Stimulated activated CD4-positive, alpha-beta T cell treated with anti-CD3 and anti-CD28 coated beads, Interleukin-15, amount 100 ng/mL, for 1 hour (primary cell): ENCODE measurements at places on chromosomes 5 and 9.

GRCh38 chr9:127285965-127286364, 21.4 kb downstream of the GARNL3 start:
- DNase-seq: no peak

GRCh38 chr5:17384181-17384580, 113.8 kb upstream of the TAF11L2 start:
- DNase-seq: no peak

DNA sequence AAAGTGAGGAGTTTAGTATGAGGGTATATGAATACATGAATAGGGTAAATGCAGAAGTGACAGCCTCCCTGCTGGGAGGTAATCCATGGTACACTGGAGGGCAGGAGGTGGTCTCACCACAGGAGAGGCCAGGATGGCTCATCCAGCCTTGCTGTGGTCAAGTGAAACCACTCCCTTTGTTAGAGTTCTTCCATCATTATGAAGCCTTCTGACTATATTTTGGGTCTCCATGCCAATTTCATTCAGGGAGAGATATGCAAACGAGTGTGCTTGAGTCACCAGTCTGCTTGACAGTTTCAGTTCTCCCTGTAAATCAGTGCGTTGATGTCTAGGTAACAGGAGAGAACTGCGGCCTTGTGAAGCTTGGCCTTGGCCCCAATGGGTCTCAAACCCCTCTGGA, 16.4 kb downstream of the PPP3R2 start:
- DNase-seq: no peak

DNA sequence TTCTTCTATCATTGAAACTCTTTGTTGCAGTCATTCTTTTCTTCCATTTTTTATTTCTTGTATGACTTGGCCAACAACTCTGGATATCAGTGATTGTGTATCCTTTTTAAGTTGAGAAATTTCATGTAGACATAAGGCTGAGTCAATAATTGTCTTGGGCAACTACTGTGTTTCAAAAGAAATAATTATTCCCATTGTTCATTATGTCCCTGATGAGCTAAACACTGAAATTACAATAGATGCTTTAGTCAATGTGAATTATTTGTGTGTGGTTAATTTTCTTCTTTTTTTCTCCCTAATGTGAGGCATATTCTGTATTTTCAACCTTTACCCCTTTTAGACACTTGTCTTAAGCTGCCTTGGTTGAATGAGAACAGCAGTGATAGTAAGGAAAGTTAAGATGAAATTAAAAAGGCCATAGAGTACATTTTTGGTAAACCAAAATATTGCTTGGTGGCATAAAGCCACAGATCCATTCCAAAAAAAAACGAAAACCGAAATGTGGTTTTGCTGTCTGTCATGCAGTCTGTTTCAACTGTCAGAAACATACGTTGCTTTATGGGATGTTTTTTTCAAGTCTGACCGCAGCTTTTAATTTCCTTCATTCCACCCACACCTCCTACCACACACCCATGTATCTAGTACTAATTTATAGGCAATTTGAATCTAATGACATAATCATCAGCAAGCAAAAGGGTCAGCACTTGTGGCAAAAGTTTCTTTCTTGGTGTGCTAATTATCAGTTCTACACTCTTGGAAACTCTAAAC, 21.1 kb downstream of the TLE4 start:
- no peak for DNase-seq

- DNase-seq: no peak
These were observed 8.0 kb upstream of the FXN start for GRCh38 chr9:69027355-69028097.

- DNase-seq: no peak
These were observed 142.6 kb upstream of the ST8SIA4 start for GRCh38 chr5:101045689-101046088.

DNA sequence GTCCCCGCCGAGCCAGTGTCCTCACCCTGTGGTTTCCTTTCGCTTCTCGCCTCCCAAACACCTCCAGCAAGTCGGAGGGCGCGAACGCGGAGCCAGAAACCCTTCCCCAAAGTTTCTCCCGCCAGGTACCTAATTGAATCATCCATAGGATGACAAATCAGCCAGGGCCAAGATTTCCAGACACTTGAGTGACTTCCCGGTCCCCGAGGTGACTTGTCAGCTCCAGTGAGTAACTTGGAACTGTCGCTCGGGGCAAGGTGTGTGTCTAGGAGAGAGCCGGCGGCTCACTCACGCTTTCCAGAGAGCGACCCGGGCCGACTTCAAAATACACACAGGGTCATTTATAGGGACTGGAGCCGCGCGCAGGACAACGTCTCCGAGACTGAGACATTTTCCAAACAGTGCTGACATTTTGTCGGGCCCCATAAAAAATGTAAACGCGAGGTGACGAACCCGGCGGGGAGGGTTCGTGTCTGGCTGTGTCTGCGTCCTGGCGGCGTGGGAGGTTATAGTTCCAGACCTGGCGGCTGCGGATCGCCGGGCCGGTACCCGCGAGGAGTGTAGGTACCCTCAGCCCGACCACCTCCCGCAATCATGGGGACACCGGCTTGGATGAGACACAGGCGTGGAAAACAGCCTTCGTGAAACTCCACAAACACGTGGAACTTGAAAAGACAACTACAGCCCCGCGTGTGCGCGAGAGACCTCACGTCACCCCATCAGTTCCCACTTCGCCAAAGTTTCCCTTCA, 1.4 kb downstream of the GLIS3 start:
- no peak for DNase-seq

DNA sequence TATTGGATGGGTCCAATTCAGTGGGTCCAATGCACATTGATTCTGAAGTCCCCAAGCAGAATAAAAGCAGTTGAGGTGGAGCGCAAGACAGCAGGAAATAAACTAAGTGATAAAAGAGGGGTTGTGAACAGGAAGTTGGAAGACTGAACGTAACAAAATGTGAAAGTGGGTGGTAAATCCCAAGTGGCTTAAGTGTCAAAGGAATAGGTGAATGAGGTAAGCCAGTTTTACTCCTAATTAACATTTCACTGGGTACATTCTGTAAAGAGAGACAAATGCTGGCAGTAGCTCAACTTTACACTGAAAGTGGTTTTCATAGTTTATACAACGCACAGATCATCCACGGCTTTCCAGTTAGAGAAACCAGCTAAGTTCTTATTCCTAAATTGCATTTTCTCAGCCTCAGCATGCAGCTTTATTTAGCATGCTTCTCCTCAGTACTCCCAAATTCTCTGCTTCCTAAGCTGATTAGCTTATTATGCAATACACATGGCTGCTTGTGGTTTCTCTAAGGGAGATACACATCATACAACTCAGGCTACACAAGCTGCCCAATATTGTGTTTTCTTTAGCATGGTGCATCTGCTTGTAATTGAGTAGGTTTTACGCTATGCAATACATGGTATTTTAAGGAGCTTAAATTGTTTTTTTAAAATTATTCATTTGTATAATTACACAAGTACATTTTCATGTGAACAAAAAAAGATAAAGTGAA, 34.2 kb upstream of the HSD17B4 start:
- no peak for DNase-seq

- no peak for DNase-seq
These were observed 142.7 kb downstream of the C5orf15 start for GRCh38 chr5:133825631-133826289.

DNA sequence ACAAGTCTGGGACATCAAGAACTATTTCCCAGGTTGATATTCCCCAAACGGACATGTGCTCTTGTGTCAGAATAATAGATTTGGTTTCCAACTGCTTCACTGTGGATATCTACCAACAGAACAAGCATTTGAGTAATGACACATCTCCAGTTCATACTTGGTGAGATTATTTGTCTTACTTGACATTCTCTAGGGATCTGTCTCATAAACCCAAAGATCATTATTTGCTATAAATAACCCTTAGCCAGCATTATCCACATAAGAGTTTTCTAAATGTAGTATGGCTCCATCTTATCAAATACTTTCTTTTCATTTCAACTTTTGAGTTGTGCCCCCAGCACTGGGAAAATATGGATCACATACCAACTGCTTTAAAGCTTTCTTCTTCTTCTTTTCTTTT, 1063.9 kb upstream of the CDH18 start:
- no peak for DNase-seq

- no peak for DNase-seq
These were observed 58.5 kb downstream of the SECISBP2 start for GRCh38 chr9:89376741-89377351.

DNA sequence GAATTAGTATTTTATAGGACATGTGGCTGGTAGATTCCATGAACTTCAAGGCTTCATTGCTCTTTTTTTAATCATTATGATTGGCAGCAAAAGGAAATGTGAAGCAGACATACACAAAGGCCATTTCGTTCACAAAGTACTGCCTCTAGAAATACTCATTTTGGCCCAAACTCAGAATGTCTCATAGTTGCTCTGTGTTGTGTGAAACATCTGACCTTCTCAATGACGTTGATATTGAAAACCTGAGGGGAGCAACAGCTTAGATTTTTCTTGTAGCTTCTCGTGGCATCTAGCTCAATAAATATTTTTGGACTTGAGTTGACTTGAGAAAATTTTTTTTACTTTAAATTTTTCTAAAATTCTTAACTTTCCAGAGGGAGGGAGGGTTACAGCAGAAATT, 12.4 kb downstream of the KCNV2 start:
- DNase-seq: no peak

DNA sequence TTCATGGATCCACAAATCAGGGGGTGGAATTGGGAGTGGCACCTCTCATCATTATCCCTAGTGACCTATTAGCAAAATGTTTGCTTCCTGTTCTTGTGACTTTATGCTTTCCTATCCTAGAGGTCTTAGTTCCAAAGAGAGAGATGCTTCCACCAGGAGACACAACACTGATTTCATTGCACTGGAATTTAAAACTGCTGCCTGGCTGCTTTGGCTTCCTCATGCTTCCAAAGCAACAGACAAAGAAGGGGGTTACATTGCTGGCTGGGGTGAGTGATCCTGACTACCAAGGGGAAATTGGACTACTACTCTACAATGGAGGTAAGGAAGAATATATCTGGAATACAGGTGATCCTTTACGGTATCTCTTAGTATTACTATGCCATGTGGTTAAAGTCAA, 69.2 kb upstream of the SH3GL2 start:
- DNase-seq: no peak

DNA sequence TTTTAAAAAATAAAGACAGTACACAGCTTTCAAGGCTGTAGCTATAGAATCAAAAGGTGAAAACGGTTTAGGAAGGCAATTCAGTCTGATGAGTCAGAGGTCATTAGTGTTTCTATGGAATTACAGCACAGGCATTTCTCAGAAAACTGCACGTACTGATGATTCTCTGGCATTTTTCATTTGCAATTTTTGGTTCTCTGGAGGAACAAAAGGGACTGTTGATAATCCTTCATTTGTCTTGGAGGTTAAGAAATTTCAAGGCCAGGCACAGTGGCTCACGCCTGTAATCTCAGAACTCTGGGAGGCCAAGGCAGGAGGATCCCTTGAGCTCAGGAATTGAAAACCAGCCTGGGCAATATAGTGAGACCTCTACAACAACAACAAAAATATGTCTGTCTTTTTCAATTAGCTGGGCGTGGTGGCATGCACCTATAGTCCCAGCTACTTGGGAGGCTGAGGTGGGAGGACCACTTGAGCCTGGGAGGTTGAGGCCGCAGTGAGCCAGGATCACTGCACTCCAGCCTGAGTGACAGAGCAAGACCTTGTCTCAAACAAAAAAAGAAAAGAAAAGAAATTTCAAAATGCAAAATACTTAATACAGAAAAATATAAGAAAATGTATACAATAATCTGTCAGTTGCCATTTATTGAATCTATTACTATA, 27.3 kb downstream of the NR6A1 start:
- no peak for DNase-seq

GRCh38 chr5:133155326-133155969, 103.6 kb downstream of the HSPA4 start:
- no peak for DNase-seq

- DNase-seq: no peak
These were observed 215.1 kb downstream of the PAPPA start for GRCh38 chr9:116368680-116369079.

- DNase-seq: no peak
These were observed 68.4 kb downstream of the CAST start for GRCh38 chr5:96730586-96730985.

DNA sequence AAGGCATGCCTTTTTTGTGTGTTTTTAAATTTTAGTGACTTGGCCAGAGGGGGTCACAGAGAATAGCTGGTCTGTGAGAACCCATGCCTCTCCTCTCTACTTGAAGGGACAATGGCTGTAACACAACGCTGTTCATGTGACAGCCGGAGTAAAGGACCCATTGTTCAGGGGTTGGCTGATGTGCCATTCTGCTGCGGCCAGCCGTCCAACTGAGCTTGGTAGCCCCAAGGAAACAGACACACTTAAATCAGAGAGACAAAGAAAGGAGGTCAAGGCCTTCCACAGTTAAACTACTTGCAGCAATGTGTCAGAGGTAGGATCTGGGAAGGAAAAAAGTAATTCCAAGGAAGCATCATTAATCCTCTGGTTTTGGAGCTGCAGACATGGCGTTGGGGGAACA, 8.1 kb downstream of the MEGF10 start:
- DNase-seq: no peak

DNA sequence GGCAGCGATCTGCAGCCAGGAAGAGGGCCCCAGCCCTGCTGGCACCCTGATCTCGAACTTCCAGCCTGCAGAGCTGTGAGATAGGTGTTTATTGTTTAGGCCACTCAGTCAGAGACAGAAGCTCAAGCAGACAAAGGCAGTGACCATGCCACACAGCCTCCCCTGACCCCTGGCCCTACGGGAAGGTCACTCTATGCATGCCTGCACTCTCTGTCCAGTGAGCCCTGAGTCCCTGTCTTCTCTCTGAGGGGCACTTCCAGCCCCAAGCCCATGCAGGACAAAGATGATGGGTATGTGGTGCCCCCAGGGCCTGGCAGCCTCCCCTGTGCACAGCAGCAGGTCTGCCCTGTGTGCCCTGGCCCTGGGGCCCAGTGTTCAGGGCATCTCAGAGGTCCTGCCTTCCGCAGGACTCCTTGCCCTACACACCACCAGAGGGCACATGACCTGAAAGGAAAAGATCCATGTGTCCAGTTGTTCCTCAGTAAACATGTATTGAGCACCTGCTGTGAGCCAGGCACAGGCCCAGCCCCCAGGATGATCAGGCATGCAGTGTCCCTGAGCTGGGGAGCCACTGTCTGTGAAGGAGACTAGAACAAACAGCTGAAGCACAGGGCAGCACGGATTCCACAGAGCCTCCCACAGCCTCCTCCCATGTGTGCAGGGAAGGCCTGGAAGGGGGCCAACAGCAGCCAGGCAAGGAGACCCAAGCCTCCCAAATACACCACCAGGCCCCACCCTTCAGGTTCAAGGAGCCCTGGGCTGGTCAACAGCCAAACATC, 109.3 kb downstream of the ATPSCKMT start:
- no peak for DNase-seq

DNA sequence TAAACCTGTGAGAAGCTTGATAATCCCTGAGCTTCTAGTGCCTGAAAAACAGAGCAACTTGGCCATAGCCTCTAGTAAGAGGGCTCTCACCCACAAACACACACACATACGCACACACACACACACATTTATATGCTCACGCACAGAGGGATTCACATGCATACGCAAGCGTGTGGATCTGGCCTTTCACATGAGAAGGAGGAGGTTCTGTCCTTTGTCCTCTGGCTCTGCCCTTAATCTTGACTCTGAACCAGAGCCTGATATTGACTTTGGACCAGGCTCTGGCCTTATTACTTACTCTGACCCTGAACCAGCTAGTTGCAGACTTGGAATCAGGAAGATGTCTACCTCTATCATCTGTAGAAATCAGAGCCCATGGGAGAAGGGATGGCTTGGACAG, 10.0 kb upstream of the P4HA2 start:
- no peak for DNase-seq

- DNase-seq: no peak
These were observed 32.3 kb downstream of the EPB41L4A start for GRCh38 chr5:112386766-112387165.

GRCh38 chr5:156330141-156330870, 3.3 kb downstream of the SGCD start:
- DNase-seq: no peak
